ENCODE measurements at places on chromosomes 4 and X. TPM values are rescaled to one million over a fixed set of nuclear protein-coding genes. Genes with fewer than 3 reads are reported as not detected.

DNA sequence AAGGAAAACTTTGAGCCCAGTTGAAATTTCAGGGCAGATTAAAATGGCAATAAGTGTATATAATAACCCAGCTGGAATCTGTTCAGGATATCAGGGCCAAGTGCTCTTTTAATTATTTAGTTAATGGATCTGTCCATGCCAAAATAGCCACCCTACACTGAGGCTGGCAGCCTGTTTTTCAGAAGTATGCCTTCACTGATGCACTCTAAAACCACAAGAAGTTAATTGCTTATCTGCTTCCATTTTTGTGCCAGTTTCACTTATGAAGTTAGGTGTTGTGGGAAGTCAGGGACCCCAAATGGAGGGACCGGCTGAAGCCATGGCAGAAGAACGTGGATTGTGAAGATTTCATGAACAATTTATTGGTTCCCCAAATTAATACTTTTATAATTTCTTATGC, 960.3 kb downstream of the C4orf33 start:
- DNase-seq, result no peak

- no peak for DNase-seq
Measured at GRCh38 chr4:184514121-184514988, 40.0 kb upstream of the IRF2 start.

DNA sequence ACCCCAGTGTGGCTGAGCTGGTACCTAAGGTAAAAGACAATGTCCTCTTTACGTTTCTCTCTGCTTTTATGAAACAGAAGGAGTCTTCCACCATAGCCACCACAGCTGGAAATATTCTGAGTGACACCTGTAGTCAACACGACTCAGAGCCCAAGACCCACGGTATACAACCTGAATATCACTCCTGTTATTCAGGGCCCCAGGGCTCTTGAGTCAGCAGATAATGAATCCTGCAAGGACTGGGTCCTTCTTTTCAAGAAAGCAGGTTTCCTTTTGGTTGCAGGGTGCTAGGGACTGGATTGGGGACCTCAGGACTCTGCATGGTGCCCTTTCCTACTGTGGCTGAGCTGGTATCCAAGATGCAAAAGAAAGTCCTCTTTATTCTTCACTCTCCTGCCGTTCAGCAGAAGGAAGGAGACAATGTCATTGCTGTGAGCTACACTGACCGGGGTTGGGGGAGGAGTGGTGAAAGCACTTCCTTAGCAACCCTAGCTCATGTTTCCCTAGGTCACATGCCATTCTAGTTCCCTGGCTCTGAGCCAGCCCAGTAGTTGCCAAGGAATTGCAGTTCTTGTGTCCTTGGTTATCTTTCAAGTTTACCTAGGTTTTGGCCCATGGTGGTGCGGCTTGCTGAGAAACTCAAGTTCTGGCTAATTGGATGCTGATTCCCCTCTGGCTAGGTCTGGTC, 23.7 kb upstream of the UNC5C start:
- DNase-seq, result no peak

GRCh38 chrX:126481916-126482315, 70.7 kb downstream of the DCAF12L1 start:
- DNase-seq, result no peak

FAAH2 gene
- total RNA-seq, result 3.0 TPM

DNA sequence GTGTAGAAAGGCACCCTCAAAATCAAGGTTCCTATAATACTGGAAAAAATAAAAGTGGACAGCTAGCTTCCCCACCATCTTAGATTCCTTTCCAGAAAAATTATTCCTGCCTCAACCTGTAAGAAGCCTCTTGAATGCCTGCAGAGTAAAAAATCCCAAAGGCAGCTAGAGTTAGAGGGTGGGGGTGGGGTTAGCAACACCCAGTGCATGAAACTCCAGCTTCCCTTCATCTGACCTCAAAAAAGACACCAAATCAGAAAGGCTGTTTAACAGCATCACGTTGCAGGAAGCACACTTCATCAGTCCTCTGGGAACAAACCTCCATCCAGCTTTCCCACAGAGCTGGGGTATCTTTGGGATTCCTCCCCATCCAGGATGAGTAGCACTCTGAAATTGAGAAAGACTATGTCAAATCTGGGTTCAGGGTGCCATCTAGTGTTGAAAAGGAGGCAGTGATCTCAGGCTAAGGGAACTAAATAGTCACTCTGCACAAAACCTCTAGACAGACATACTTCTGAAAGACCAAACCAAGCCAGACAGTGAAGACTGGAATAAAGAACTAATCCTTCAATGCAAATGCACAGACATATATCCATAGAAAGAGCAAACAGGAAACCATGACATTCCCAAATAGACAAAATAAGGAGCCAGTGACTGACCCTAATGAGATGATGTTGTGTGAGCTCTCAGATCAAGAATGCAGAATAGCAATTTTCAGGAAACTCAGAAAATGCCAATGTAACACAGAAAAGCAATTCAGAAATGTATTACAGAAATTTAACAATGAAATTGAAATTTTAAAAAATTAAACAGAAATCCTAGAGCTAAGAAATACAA, 97.9 kb downstream of the ARHGEF9 start:
- peak; percentile 14 for DNase-seq

PARM1 gene
- total RNA-seq, result not detected

DNA sequence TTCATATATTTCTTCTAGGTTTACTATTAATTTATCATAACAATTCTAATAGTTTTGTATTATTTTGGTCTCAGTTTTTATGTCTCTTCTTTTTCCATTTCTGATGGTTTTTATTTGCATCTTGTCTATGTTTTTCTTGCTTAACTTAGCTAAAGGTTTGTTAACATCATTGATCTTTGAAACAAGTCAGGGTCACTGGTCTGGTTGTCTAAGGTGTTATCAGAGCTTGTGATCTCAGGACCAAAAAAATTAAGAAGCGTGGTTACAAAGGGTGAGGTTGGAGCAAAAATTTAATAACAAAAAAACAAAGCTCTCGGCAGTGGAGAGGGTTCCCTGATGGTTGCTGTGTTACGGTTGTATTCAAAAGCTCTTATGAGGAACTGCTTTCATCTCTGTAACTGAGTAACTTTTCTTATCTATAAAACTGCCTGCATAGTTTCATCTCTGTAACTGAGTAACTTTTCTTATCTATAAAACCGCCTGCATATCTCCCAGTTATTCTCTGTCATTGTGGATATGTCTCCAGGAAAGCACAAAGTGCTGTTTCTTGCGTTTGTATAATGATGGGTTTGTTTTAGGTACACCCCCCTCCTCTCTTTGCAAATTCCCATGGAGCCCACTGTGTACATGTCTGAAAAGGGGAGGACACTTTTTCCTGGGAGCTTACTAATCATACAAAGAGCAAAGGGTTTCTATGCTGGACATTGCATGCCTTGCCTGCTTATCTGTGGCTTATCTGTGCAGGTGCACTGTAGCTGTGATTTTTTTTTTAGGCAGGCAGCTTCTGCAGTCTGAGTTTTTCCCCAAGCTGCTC, 62.4 kb upstream of the UGT2B15 start:
- DNase-seq, result no peak

DNA sequence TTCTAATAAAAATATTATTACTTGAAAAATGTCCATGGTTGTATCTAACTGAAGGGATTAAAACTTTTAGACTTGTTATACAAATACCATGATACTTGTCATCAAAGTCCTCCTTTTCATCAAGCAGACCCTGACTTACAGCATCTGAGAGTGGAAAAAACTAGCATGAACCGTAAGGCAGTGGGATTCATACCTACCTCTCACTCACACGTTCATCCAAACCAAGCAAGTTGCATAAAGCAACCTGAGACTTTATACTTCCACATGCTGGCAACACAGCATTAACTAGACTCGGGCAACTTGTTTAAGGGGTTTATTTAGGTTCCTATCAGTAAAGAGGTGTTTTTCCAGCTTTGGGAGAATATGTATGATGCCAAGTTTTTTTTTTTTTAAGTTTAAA, 22.6 kb upstream of the TLR7 start:
- no peak for DNase-seq

DNA sequence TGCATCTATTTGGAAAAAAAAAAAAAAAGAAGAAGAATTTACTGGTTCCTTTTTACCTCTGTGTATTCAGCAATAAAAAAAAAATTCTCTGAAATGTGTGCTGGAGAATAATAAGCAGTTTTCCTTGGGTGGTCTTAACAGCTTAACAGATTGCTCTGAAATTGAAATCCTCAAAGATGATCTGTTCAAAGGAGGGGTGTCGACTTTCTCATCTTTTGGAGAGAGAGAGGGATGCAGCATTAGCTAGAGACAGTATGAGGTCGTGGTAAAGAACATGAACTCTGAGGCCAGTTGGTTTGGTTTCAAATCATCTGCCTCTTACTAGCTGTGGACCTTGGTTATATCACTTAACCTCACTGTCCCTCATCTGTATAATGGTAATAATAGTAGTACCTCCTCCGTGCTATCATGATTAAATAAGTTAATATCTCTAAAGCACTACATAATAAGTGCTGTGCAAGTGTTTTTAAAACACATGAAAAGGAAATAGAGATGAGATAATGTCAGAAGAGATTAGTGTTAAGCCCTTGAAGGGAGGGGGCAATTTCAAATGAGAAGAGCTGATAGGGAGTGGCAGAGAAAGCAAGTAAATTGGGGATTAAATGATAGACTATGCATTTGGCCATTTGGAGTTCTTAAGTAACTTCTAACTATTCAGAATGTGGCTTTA, 109.9 kb upstream of the LIMCH1 start:
- no peak for DNase-seq

DNA sequence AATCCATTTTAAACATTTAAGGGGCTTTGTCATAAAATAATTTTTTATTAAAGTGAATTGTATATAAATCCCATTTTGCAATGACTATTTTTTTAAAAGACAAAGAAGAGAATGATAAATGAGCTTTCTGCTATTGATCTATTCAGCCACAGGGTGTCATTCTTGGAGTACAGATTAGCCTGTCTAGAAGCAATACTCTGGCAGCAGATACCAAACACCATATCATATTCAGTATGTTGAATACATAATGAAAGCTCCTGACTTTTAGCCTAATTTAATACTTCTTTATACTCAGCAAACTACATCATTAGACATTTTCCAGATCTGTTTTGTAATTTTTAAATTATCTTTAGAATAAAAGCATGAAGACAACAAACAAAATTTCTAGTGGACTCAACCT, 496.3 kb downstream of the PDGFC start:
- DNase-seq, result no peak

GAGE2A gene
- total RNA-seq, result not detected

FGF16 gene
- total RNA-seq, result not detected

DNA sequence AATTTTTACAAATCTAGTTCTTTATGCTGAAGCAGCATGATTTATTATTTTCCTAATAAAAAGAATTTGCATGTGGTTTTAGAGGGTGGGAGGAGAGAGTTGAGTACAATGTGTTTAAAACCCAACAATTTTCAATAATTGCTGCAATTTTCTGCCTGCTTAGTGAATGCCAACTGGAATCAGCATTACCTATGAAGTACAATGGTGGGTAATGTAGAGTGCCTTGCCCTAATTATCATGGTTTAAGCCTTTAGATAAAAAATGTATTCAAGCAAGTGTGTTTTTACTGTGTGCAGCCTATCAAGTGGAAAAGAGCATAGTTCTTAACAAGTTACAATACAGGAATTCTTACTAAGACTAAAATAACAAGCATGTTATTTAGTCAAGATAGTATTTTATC, 77.9 kb upstream of the ANKRD50 start:
- DNase-seq, result no peak

- no peak for DNase-seq
Measured at GRCh38 chr4:157014621-157015591, 43.3 kb upstream of the PDGFC start.

DNA sequence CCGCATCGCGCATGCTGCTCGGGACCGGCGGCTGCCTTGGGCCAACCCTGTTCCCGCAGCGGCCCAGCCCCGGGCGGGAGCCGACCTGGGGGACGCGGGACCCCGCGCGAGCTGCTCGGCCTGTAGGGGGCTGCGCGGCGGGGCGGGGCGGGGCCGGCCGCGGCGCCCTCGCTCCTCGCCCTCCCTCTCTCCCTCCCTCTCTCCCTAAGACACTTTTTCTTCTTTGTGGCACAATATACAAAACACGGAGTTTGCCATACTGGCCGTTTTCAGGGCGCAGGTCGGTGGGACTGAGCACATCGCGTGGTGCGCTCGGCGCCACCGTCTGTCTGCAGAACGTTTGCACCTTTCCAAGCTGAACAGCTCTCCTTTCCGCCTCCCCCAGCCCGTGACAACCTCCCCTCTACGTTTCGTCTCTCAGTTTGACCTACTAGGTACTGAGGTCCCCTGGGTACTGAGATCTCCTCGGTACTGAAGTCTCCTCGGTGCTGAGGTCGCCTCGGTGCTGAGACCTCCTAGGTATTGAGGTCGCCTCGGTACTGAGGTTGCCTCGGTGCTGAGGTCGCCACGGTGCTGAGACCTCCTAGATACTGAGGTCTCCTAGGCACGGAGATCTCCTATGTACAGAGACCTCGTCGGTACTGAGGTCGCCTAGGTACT, 261.1 kb upstream of the PLCXD1 start:
- DNase-seq, result no peak

FANCB gene
- 12.0 TPM for total RNA-seq

PALLD gene
- 2.0 TPM for total RNA-seq

USP26 gene
- not detected for total RNA-seq

GRCh38 chr4:183971929-183972490, 66.9 kb downstream of the STOX2 start:
- no peak for DNase-seq

PGAM4 gene
- not detected for total RNA-seq

GRCh38 chrX:65932173-65933084, 107.5 kb downstream of the VSIG4 start:
- DNase-seq, result no peak

GRCh38 chr4:153341575-153342090, 2.9 kb upstream of the MND1 start:
- DNase-seq, result no peak

XAGE2 gene
- total RNA-seq, result not detected

RAPGEF2 gene
- total RNA-seq, result 24.1 TPM

GRCh38 chr4:102862016-102862415, 6.8 kb upstream of the CISD2 start:
- no peak for DNase-seq

LAGE3 gene
- 32.2 TPM for total RNA-seq

DNA sequence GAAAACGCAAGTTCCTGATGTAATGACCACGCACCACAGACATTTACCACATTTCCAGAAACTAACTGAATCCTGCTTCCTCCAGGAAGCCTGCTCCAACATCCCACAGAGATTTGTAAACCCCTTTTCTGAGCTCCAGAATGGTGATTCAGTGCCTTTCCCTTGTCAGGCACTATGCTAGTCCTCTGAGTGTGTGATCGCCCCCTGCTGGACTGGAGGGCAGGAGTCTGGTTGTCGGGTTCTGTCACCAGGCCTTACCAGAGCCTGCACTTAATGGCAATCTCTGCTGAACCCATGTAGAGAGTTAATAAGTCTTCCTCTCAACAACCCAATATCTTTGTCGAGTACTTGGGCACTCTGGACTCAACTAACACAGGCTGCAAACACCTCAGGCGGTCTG, 14.5 kb upstream of the KDM5C start:
- no peak for DNase-seq

GRCh38 chr4:18100657-18101056, 79.1 kb upstream of the LCORL start:
- DNase-seq, result no peak

- no peak for DNase-seq
Measured at GRCh38 chrX:132756439-132756838, 202.0 kb downstream of the HS6ST2 start.

All from activated naive CD8-positive, alpha-beta T cell treated with anti-CD3 and anti-CD28 coated beads, Interleukin-2, amount 10 ng/mL, durations not matched to agents 7 days and 5 days (primary cell).